Activated CD8-positive, alpha-beta T cell treated with anti-CD3 and anti-CD28 coated beads, Interleukin-2, amount 10 ng/mL, durations not matched to agents 7 days and 5 days (primary cell): ENCODE measurements at places on chromosomes 4 and X. TPM values are rescaled to one million over a fixed set of nuclear protein-coding genes. Genes with fewer than 3 reads are reported as not detected.
A peak's percentile ranks its signal among the peaks of the same experiment; 100 is the strongest.

DNA sequence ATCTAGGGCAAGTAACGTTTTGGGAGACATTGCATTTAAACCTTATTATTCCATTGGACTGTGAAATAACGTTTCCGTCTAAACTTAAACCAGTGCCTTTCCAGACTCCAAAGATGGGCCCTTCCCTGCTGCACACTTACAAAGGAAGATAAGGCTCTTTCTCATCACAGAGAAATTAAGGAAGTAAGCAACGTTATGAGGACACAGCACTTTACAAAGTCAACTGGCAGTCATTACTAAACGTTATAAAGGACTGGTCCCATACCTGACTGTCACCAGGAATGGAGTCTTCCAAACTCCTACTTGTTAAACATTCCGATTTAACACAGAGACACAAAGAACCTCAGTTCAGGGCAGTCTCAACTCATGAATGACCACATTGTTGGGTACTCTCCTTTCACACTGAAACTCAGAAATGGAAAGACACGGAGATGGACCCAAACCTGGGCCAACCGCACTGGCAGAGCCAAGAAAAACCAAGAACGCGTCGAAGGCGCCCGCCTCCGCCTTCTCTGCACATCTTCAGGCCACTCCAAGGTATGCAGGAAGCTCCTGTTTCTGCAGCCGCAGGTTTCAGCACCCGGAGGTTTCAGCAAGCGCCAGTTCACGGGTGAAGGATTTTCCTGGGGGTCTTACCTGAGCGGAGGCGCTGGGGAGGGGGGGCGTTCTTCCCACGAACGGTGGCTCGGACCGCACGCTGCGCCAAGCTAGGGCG, 670 bp downstream of the PAPSS1 start:
- H3K27me3 ChIP-seq = no peaks in the 10 kb centered on the region
- DNase-seq = peak; percentile 48
- H3K4me3 ChIP-seq = peak overlapping the region; percentile 87

- no peak overlapping the region for H3K27ac ChIP-seq
- peaks cover 9% of the 10 kb centered on the region for H3K27me3 ChIP-seq
- peaks cover 10% of the 10 kb centered on the region for H3K36me3 ChIP-seq
- H3K4me3 ChIP-seq = no peak overlapping the region
Observed at GRCh38 chr4:54067166-54067565, 2.8 kb upstream of the CHIC2 start.

Gene DCX
- total RNA-seq = not detected

Gene DNAAF6
- total RNA-seq = not detected

GRCh38 chrX:19017271-19017670, 33.4 kb upstream of the PHKA2 start:
- H3K4me1 ChIP-seq = no peaks in the 10 kb centered on the region
- no peak overlapping the region for H3K27ac ChIP-seq

Gene OTUD6A
- not detected for total RNA-seq

DNA sequence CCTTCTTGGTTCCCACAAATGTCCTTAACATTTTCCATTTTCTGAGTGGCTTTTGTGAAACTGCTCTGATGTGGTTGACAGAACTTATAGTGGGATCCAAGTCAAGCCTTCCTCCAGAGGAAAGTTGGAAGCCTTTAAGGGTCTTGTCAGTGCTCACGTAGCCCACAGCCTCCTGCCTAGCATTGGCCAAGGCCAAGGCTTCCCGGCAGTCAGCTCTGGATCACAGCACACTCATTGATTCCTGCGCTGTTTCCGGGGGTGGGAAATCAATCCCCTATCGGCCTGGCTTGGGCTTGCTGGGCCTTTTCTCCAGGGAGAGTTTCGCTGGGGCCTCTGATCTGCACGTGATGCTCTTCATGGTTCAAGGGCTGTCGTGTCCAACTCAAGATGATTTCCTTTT, 76.1 kb downstream of the SLC9A6 start:
- no peaks in the 10 kb centered on the region for H3K27me3 ChIP-seq
- H3K27ac ChIP-seq = no peak overlapping the region
- no peaks in the 10 kb centered on the region for H3K36me3 ChIP-seq
- no peak for DNase-seq
- no peak overlapping the region for H3K4me3 ChIP-seq
- H3K4me1 ChIP-seq = peaks cover 30% of the 10 kb centered on the region
